ENCODE measurements at places on chromosomes 13 and 19.
A peak's percentile ranks its signal among the peaks of the same experiment; 100 is the strongest.

DNA sequence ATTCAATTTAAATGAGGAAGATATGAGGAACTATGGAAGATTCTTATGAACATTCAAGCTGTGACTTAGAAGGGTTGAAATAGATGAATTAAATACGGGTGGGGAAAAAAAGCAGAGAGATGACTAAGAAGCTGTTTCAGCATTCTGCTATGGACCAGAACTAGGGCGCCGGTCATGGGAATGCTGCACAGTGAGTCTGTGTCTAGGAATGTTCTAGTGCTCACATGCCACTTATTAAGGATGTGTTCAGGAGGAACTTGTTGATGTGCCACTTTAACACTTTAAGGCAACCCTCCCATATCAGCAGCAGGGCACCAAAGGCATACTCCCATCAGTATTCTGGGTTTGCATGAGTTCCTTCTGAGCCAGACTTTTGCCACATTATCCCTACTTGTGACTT is 152.1 kb downstream of the POSTN start:
- DNase-seq, result no peak

- no peak for DNase-seq
Observed at GRCh38 chr19:50449236-50449899, 16.7 kb downstream of the MYBPC2 start.

- peak; percentile 74 for DNase-seq
Observed at GRCh38 chr13:30607908-30608307, 9.8 kb upstream of the USPL1 start.

DNA sequence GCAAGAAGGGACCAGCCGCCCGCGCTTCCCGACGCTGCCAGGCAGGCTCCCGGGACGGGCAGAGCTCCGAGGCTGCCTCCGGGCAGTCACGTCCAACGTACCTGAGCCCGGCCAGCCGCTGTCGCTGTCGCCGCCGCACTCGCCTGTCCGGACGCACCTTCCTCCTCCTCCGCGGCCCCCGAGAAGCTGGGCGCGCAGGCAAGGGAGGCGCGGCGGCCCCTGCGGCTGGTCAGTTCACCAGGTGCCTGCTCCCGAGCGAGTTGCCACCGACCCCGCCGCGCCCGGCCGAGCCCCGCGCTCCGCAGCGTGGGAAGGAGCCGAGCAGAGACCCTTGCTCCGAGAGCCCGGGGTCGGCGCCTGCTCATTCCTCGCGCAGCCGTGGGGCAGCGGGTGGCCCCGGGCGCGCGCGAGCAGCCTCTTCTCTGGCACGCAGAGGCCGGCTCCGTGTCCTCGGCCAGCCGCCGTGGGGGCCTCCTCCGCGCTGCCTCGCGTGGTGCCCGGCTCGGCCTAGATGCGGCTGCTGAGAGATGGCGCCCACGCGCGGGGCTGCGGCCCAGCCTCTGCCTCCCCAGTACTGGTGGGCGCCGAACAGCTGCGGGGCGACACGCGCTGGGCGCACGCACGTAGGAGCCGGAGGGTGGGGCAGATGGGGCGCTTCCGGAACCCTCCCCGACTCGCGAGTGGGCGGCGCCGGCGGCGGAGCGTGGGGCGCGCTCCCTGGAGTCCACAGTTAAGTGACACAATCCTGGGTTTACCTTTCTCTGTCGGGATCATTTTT is 419.4 kb downstream of the UQCRFS1 start:
- no peak for DNase-seq

DNA sequence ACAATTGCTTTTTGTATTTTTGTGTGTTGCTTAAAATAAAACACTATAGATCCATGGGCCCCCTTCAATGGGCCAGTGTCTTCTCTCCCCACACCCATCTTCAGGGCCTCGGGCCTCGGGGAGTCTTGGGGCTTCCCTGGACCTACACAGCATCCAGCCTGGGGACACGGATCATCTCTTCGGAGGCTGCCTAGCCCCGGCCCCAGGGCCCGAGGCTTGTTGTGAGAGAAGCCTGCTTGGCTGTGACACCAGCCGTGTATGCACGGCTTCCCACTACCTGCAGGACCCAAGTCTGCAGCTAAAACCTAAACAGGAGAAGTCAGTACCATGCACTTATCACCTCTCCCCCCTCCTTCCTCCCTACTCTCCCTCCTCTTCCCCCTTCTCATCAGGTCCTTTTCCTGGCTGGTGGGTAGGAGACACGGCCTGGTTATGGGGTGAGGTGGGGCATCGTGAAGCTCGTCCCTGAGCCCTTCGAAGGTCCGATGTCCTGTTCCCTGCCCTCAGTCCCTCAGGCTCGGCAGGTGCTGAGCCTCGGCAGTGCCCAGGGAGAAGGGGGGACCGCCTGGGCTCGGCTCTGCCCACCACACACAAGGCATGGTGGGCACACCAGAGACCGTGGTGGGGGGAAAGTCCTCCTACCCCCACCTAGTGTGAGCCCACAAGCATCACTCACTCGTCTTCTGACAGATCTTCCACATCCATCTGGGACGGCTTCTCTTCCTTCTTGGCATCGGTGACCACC is 9.5 kb downstream of the C13orf46 start:
- DNase-seq, result no peak

- DNase-seq, result no peak
Observed at GRCh38 chr13:110338441-110339101, 31.5 kb downstream of the COL4A2 start.

GRCh38 chr19:8269724-8270123 is 38.4 kb downstream of the CD320 start:
- DNase-seq, result no peak

DNA sequence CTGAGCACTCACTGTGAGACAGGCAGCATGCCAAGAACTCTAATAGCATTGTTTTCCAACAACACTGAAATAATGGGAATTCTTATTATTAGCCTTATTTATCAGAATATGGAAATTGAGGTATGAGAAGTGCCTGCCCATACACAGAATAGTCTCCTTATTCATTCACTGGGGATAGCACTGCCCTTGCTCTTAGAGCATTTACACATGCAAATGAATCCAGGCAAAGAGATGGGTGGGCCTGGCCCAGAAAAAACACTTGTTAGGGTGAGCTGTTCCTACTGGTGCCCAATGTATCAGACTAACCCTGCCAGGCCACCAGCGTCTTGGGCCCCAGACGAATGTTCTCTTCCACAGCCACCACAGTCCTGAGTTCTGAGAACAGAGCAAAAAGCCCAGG is 112.9 kb downstream of the TUBA3C start:
- no peak for DNase-seq

GRCh38 chr19:18422530-18423191 is 3.5 kb downstream of the SSBP4 start:
- DNase-seq, result peak; percentile 17

DNA sequence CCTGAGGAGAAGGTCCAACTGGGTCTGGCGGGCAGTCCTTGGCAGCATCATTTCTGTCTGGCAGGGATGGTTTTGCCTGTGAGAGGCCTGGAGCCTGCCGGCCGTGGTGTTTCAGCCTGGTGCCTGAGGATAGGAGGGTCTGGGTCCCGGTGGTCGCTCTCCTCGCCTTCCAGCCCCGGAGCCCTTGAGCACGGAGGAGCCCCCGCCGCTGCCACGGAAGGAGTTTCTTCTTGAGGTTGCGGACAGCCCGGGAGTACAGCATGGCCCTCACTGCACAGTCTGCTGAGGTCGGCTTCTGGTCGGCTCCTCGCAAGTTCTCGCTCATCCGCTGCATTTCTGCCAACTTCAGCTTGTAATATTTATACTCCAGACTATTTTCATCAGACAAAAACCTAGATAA is 23.4 kb downstream of the SUGP2 start:
- DNase-seq, result no peak

DNA sequence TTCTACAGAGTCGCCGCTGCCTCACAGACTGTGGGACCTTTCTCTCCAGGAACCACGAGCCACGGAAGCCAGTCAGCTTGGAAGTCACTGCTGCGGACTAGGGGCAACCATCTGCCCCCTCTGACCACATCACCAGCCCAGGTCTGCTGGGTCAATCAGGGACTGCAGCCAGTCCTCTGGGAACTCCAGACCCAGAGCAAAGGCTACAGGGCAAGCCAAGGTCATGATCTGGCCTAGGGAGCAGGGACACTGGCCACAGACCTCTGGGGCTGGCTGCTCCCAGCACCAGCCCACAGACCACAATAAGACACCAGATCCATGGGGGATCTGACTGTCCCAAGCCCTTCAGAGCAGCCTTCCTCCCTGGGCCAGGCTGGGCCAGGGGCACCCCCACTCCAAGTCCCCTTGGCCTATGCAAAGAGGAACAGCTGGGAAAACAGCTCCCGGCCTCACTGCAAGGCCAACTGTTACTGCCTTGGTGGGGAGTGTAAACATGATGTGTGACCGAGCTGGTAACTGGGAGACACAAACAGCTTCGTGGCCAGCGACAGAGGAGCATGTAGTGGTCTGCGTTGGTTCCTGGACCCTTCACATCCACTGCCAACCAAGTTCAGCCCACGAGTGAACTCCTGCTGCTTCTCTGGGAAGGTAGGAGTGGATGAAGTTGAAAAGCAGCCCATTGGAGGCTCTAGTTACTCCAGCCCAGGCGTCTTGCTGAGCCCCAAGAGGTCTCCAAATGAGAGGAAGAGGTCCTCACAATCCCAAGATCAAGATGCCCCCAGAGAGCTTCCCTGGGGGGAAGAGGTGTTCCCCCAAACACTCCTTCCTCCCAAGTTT is 1.5 kb downstream of the AKT2 start:
- DNase-seq, result no peak

- DNase-seq, result no peak
Observed at GRCh38 chr13:87837946-87838345, 166.8 kb downstream of the SLITRK5 start.

DNA sequence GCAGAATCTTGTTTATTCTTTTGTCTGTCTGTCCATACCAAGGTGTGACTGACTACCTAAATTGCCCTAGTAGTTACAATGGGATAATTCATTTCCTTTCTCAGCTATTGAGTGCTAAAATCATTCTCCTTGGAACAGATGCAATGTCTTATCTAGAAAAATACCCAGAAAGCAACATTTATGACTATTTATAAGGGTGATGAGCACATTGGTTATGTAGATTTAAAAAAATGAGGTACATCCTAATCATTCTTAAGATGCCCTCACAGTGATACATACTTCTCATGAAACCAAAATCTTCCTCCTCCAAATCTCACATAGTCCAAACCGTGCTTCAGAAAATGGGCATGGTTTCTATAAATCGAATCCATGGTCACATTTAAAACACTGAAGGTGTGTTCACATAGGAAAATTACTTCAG is 11.6 kb upstream of the UBE2L5 start:
- no peak for DNase-seq

GRCh38 chr13:101747039-101747438 is 294.6 kb downstream of the ITGBL1 start:
- no peak for DNase-seq

GRCh38 chr13:78604782-78605611 is 1.6 kb upstream of the POU4F1 start:
- no peak for DNase-seq

DNA sequence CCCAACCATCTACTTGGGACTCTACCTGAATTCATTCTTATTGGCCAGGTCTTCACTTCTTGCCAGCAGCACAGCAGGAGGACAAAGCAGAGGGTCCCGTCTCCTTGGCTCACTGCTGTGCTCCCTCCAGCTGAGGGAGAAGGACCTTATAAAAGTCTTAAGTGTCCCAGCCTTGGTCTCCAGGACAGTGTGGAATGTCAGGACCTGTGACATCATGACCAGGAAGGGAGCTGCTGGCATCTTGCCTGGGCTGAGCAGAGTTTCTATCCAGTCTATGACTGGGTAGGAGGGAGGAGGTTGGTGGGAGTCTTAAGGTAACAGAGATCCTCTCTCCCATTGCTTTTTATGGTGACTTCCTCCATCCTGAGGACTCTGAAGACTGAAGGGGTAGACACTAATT is 56.6 kb upstream of the ANKRD10 start:
- DNase-seq, result no peak

- no peak for DNase-seq
Observed at GRCh38 chr19:50939596-50939995, 13.2 kb downstream of the KLK5 start.

GRCh38 chr13:61795580-61795979 is 379.9 kb upstream of the PCDH20 start:
- DNase-seq, result no peak

DNA sequence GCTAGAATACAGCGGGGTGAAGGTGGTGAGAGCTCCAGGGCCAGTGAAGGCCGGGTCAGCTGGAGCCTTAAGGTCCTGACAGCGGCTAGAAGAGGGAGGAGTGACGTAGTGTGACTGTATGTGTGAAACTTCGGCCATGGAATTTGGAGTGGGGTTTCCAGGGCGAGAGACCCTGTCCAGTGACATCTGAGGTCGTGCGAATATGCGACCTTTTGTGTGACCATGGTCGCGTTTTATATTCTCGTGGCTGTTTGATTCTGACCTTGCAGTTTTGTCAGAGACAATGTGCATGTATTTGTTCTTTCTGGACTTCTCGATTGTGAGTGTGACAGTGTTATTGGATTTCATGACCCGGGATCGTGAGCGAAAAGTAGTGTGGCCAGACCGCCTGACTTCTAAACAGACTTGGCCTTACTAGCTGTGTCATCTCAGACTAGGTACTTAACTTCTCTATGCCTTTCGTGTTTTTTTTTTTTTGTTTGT is 405 bp upstream of the ZNF569 start:
- no peak for DNase-seq

GRCh38 chr13:30235216-30235615 is 72.1 kb downstream of the KATNAL1 start:
- DNase-seq, result no peak

Measured in CD8-positive, alpha-beta T cell (primary cell).